Epithelial cell of prostate (primary cell): ENCODE measurements at places on chromosomes 12 and 14.

GRCh38 chr12:2891240-2892053 lies 756 bp downstream of the TULP3 start:
- DNase-seq = no peak

- DNase-seq = no peak
Observed at GRCh38 chr12:19234171-19234704, 104.7 kb downstream of the PLEKHA5 start.

DNA sequence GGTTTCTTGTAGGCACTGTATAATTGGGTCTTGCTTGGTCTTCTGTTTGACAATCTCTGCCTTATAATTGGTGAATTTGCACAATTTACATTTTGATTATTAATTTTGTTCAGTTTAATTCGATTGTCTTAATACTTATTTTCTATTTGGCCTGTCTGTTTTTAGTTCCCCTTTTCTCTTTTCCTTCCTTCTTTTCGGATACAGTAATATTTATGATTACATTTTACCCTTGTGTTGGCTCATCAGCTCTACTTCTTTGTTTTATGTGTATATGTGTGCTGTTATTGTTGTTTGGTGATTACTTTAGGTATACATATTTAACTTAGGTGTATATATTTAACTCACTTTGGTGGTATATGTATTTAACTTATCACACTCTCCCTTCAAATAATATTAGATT lies 12.8 kb upstream of the BEGAIN start:
- no peak for DNase-seq

- DNase-seq = no peak
Observed at GRCh38 chr12:109504068-109504467, 26.6 kb downstream of the UBE3B start.

- DNase-seq = no peak
Observed at GRCh38 chr12:131487388-131488124, 223.3 kb upstream of the SFSWAP start.

DNA sequence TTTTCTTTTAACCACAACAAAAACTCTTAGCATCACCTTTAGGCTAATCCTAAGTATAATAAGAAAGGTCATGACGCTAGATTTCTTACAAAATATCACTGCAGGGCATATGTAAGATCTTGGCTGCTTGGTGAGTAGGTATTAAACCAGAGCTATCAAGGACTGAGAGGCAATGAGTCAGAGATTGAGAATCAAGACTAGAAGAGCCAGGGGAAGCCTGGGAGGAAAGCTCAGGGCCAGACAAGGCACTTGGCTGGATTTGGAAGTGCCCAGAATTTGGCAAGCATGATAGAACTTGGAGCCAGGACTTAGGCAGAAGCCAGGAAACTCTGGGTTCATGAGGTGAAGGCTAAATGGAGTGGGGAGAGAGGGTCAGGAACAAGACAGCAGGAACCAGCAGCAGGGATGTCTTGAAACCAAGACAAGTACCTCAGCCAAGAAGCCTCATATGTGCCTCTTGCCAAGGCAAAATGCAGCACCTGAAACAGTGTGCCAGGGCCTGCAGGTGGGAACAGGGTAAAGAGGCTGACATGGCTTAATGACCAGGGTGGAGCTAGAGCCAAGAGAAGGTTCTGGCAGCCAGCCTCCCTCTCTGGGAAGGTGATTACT lies 49.9 kb downstream of the PTHLH start:
- peak; percentile 52 for DNase-seq

- no peak for DNase-seq
Observed at GRCh38 chr12:58443273-58443980, 476.9 kb downstream of the LRIG3 start.

DNA sequence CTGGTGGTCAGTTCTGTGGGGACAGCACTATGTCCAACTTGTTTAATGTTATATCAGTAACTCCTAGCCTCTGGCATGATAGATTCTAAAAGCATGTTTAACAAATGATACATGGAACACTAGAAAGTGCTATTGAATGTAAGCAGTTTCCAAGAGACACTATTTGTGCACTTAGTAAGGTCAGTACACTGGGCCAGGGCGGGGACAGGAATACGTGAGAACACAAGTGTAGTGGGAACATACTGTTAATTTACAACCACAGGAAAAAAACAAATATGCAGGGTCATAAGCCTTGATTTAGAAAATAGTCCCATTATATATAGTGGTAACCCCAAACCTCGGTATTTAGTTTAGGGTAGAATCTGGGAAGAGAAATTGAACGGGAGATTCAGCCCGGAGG lies 88.9 kb upstream of the SLC38A2 start:
- no peak for DNase-seq

DNA sequence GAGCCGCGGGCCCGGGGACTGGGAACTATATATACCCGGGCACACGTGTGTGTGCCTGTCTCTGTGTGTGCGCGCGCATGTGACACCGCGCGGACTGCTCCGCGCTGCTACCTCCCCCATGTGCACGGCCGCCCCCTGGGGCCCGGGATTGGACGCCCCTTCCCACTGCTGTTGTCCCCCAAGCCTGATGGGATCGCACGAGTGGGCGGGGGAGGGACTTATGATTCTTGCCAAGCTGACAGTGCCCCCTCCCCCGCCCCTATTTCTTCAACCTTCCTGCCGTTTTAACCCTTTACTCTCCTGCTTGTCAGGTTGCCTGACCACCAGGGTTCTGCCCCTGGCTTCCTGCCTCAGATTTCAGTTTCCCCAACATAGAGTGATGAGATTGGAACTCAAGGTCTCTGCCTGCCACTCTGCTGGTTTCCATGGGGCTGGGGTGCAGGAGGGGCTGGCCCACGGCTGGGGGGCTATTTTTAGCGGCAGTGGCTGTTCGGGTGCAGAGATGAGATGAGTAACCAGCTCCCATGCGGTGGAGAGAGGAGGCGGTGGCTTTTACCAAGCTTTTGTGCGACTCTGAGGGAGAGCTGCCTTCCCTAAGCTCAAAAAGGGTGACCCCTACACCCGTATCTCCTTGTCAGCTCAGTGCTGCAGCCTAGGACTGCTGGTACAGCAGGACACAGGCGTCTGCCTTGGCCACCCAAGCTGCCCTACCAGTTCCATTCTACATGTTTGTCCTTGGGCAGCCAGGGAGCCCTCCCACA lies at the start of gene DDN:
Gene DDN, minus strand, starts transcription at position 5 of the 761 bp plus-strand sequence. CDS start 88 bp downstream, outside the sequence.
- DNase-seq = no peak

GRCh38 chr12:64452559-64453329 lies 824 bp downstream of the TBK1 start:
- DNase-seq = peak; percentile 87

GRCh38 chr12:117404203-117404853 lies 42.9 kb upstream of the NOS1 start:
- DNase-seq = no peak

GRCh38 chr12:42758806-42759205 lies 169.3 kb upstream of the PRICKLE1 start:
- DNase-seq = peak; percentile 83

GRCh38 chr14:91947475-91948184 lies at the start of gene FBLN5:
Gene FBLN5 (minus strand): TSS chr14:91947694. CDS start chr14:91947229, 465 bp downstream.
- DNase-seq = no peak

GRCh38 chr12:131088701-131089530 lies 135.2 kb downstream of the ADGRD1 start:
- DNase-seq = no peak

DNA sequence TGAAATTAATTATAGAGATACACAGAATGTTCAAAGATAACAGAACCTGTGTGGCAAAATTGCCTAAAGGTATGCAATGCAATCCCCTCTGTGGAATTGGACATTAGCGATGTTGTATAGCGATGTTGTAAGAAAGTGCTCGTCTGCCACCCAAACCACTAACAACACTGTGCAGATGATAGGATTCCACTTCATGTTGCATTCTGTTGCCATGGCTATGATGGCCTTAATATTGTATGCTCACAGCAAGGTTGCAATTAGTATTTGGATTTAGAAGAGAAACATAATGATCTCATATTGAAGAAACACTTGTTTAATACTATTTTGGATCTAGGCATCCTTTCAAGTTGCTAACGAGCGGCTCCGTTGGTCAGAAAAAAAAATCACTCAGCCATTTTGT lies 260.3 kb downstream of the BCAT1 start:
- DNase-seq = no peak

DNA sequence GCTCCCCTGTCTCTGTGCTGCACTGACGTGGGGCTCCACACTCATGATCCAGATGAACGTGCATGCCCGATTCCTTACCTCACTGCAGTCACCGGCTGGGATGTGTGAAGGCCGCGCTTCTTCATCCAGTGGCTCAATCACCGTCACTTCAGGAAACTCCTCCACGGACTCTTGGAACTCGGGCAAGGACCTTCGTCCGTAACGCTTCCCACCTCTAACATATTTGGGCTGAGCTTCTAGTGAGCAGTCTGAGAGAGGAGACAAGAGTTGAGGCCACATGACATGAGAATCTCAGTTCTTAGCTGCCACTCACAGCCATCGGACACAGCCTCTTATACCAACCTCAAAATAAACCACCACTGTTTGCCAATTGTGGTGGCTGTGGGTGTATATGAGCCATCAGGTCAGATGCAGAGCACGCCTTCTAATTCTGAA lies 38.3 kb downstream of the NIN start:
- DNase-seq = no peak

DNA sequence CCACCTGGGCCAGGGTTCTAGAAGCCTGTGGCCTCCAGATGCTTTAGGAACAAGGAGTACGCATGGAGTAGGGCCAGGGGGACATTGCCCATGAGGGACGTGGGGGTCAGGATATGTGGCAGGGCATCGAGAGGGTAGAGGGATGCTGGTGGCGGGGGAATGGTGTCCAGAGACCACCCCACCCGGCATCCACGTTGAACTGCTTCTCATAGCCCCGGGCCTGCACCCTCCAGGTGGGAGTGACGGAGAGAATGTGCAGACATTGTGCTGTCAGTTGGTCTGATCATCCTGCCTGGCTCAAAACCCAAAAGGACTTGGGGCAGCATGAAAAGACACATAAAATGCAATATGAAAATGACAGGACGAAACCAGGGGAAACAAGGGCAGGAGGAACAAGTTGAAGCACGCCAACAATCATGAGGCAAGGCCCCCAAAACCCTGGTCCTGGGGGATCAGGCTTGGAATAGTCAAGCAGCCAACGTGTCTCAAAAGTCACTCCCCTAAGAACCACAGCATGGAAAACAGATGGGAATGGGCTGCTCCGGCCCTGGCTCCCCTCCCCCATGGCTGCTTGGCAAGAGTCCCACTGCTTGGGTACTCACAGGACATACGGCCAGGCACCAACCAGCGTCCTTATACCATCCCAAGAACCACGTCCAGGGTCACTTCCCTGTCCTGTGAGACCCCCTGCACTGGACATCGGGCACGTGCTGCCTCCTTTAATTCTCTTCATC lies 117.9 kb downstream of the DICER1 start:
- DNase-seq = no peak

DNA sequence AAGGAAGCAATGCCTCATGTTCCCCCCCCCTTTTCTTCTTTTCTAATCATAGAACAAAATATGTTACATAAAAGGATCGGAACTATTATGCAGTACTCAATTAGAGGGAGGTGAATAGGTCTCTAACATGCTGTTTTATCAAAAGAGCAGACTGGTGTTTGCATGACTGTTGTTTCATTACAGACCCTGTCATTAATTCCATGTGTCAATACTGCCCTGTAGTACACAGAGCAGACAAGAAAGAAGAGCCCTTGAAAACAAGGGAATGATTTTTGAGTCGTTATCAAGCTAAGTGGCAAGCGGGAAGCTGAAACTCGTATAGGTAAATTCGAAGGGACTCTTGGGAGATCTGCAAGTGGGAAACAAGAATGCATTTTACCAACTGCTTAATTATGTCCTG lies 76.9 kb upstream of the TMEM263 start:
- no peak for DNase-seq

DNA sequence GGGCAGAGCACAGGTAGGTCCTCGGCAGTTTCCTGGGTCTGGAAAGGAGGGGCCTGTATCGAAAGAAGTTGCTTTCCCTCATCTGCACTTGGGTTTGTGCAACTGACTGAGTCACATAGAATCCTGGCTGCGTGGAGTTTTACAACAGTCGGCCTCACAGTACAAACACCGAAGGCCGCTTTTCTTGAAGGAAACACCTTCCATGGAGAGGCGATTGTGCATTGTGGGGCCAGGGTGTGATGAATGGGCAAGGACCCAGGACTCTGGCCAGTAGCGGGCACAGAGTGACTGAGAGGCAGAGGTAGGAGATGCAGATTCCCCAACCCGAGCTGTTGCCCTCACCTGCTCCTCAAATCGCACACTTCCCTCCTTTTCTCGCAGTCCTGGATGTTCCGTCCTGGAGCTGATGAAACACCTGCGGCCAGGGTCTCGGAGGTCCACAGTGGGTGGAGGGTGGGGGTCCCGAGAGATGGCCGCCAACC lies 7.7 kb downstream of the CCND2 start:
- DNase-seq = no peak

GRCh38 chr12:16347391-16348298 lies at the start of gene MGST1:
Gene MGST1 (plus strand): TSS chr12:16347645. CDS start chr12:16354253, 6,608 bp downstream.
- no peak for DNase-seq

DNA sequence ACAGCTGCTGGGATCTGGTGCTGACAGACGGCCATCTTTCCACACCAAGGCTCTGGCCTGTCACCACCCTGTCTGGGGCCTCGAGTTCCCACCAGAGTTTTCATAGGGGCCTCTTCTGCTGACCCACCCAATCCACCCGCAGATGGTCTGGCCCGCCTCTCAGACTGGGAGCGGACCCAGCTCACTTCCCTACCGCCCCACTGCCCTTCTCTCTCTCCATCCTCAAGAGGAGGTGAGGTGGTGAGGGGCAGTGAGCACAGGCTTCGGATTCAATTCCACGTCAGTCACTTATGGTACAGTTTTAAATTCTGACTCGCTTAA lies 12.3 kb upstream of the RPS6KL1 start:
- DNase-seq = no peak

- DNase-seq = no peak
Observed at GRCh38 chr12:113470871-113471618, 626 bp downstream of the LHX5 start.

DNA sequence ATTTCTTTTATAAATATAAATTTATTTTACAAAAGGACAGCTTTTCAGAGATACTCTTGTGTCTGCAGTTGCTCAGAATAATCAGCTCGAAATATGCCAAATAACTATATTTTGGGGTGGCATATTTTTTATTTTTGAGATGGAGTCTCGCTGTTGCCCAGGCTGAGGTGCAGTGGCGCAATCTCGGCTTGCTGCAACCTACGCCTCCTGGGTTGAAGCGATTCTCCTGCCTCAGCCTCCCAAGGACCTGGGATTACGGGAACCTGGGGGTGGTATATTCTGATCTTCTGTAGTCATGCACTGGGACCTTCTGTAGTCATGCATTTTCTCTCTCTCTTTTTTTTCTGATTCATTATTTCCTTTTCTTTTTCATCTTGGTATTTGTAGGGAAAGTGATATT lies 135.0 kb upstream of the AMIGO2 start:
- no peak for DNase-seq

- DNase-seq = no peak
Observed at GRCh38 chr12:30862486-30862885, 64.1 kb upstream of the TSPAN11 start.
